C1 segment of cervical spinal cord (tissue), 14 donors: ENCODE measurements at places on chromosomes 5 and 9.

GRCh38 chr5:93150311-93151012 is 430.6 kb downstream of the NR2F1-AS1 start:
- no peak for DNase-seq

DNA sequence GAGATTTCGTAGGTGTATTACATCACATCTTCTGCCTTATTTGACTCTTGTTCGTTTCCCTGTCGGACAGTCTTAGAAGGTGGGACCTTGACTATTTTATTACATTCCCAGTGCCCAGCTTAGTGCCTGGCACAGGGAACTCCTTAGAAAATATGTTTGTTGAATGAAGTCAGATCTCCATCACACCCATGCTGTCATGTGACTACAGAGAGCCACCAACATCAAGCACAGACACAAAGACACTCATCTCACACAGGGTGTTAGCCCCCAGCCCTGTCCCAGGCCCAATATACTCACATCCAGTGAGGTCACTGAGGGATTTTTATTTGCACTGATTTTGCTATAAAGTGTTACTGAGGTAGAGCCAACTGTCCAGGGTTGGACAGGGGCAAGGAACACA is 692 bp upstream of the SRA1 start:
- DNase-seq, result no peak

DNA sequence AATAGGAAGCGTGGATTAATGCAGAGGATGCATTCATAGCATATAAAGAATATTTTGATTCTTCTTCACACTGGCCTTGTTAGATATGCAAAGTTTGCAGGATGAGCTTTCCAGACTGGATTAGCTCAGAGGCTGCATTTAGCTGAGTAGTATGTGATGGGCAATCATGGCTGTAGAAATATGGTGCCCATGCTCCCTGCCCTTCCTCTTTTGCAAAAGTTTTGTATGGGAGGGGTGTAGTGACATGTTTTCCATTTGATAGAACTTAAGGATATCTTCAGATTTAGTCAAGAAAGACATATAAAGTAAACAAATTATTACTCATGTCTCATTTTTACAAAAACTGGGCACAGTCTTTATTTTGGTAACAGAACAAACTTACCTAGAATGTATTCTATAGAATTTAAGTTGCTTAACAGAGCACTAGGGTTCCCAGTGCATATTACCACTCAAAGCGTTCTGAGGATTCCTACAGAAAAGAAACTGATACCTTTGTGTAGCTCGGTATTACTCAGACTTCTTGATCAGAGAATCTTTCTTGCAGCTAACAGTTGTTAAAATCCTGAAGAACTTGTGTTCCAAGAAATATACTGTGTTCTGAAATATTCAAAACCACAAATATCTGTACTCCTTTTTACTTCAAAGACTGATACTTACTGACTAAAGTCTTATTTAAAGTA is 9.8 kb downstream of the GTF3C4 start:
- DNase-seq, result no peak

- DNase-seq, result no peak
These were observed 159.6 kb upstream of the SLC12A2 start for GRCh38 chr5:127923804-127924570.

DNA sequence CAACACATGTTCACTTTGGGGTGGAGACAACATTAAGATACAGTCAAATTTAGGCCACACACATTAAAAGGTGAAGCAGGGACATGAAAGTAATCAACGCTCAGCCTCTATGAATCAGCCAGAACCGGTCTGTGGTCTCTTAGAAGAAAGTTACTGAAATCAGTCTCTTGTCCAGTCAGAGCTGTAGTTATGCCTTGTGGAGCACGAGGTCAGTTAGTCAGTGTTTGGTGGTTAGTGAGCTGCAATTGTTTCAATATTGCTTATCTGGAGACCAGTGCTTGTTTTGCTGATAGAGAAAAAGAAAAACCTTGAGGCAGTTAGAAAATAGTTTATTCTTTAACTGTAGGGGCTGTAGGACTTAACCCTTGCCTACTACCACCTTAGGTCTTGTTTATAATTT is 157.8 kb upstream of the RASEF start:
- no peak for DNase-seq

- no peak for DNase-seq
These were observed 159.7 kb downstream of the MUSK start for GRCh38 chr9:110828264-110828663.
